ENCODE measurements at places on chromosomes 1 and 21. TPM values are rescaled to one million over a fixed set of nuclear protein-coding genes. Genes with fewer than 3 reads are reported as not detected.

C1QB gene
- total RNA-seq, result not detected

AXDND1 gene
- 0.26 TPM for total RNA-seq

ANXA9 gene
- 0.90 TPM for total RNA-seq

MRAP gene
- not detected for total RNA-seq

YBX1 gene
- total RNA-seq, result 1,188 TPM

KIF26B gene
- total RNA-seq, result 1.8 TPM

NBPF26 gene
- total RNA-seq, result 46.6 TPM

IVL gene
- total RNA-seq, result 1.6 TPM

OR2T33 gene
- total RNA-seq, result not detected

LMX1A gene
- not detected for total RNA-seq

CLIC6 gene
- not detected for total RNA-seq

Data from bronchial epithelial cell (primary cell).